Stimulated activated CD4-positive, alpha-beta T cell treated with anti-CD3 and anti-CD28 coated beads, Interleukin-1b, Interleukin-23, amount 100 ng/mL, for 24 hours (primary cell): ENCODE measurements at places on chromosomes 3 and 15.

DNA sequence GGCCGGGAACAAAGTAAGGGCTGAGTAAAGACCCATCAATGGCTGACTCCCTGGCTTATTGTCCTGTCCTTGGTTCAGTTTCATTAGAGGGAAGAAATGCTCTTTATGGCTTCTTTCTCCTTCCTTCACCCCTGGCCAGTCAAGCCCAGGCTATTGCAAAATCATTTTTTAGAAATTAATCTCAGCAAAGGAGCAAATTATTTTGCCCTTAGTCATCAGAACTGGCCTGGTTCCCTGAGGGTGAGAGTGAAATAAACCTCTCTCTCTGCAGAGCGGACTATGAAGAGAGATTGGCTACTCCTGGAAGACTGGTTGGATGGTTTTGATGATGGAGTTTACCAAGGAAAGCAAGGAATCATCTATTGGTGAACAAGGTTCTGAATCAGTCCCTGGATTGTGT, 52.7 kb upstream of the OXTR start:
- no peak for DNase-seq

DNA sequence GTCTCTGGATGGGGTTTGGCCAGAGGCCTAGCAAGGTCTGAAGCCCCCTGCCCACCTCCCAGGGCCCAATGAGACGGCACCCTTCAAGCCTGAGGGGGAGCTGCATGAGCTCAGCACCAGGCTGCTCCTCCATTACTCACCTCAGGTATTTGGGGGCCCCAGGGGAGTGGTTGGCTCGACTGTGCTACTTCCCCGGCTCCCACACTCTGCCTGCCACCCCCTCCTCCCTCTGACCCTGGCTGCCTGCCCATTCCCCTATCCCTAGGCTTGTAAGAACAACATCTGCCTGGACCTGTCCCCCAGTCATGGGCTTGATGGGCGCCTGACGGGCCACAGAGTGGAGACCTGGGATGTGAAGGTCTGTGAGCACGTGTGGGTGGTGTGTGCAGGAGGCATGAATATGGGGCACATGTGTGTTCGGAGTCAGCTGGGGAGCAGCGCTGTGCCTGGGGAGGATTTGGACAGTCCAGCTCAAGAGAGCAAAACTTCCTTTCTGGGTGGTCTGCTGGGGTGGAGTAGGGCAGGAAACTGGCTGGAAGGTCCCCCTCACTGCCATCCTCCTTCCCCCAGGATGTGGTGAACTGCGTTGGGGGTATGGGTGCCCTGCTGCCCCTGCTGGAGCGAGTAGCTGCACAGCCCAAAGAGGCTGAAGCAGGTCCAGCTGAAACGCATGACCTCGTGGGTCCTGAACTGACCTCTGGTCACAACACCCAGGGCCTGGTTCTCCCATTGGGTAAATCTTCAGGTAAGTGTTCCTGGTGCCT, 17.4 kb downstream of the NBEAL2 start:
- no peak for DNase-seq

DNA sequence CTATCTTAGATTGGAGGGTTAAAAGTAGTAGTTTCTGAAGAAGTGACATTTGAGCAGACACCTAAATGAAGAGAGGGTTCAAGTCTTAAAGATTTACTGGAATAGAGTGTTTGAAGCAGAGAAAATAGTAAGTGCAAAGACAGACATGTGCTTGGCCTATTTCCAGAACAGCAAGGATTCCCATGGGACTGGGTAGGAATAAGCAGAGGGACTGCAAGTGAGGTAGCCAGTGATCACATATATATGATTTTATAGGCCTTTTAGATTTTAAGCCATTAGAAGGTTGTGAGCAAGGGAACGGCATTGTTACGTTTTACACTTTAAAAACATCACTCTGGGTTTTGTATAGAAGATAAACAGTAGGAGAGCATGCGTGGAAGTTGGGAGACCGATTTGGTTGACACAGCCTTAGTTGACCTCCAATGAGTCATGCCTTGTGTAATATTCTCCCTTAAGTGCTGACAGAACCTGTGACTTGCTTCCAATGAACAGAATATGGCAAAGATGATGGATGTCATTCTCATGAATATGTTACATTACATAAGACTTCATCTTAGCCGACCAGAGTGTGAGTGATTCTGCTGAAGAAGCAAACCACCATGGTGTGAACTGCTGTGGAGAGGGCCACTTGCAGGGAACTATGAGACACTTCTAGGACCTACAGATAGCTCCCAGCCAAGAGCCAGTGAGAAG, 37.1 kb upstream of the SLC4A7 start:
- no peak for DNase-seq

GRCh38 chr3:147521646-147522045, 112.5 kb downstream of the ZIC1 start:
- DNase-seq, result no peak

DNA sequence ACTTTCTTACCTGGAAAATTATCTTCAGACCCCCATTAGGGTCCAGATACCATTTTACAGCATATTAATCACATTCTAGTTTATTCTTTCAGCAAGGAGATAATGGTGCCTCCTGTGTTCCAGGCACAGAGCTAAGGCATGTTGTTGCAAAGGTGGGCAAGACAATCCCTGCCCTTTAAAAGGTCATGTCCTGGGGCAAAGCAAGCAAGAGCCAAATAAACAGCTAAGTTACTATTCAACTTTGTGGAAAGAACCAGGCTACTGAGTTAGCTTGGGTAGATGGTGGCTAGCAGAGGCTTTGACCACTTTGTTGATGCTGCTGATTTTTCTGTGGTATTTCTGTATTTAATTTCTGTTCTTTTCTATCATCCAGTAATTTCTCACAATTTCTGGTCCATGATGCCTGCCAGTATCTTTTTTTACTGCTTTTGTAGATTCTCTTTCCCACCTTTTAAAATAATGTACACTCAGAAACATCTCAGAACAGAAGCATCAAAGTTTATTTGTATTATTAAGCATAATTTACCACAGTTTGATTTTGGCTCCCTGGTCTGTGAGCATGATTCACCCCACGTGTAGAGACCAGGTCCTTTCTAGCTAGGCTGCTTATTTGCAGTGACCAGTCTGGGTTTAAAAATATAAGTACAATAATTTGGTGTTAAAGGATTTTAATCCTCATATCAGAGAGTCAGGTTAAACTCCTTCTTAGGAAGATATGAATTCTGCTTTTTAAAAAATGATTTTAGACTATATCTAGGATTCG, 71.5 kb downstream of the LRRC28 start:
- DNase-seq, result no peak

DNA sequence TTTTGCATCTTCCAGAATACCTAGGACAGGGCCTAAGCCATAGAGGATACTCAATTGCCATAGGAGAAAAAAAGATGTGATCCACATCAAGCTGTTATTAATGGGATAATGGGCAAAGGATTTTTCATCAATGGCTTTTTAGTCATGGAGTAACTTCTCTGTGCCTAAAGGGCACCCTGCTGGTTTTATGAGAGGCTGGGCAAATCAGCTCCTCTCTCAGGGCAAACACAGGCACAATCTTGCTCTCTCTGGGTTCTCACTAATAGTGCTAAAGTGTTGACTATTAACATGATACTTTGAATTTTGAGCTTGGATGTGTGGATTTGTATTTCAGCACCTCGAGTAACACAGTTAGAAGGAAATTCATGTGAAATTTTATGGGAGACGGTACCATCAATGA, 67.6 kb downstream of the GHSR start:
- no peak for DNase-seq

- DNase-seq, result no peak
Measured at GRCh38 chr15:57003418-57003817, 85.0 kb downstream of the TCF12 start.

DNA sequence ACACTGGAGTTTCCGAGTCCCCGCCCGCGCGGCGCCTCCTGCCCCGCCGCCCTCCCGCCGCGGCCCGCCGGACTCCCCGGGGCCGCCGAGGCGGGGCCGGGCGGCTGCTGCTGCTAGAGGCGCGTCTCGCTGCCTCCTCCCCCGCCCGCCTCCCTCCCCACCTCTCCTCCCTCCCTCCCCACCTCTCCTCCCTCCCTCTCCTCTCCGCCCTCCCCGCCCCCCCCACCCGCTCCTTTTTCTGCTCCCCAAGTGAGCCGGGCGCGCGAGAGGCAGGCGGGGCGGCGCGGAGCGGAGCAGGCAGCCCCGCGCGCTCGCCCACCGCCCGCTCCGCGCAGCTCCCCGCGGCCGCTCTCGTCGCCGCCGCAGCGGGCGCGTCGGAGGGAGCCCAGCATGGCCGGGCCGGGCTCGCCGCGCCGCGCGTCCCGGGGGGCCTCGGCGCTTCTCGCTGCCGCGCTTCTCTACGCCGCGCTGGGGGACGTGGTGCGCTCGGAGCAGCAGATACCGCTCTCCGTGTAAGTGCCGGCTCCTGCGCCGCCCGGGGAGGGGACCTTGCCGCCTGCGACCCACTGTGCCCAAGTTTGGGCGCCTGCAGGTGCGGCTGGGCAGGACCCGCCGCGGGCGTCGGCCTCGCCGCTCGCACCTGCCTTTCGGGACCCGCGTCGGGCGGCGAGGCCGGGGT, at the start of gene CACNA2D3:
TSS of gene CACNA2D3 (plus strand) at position 229 of the 679 bp plus-strand sequence.
- DNase-seq, result no peak

DNA sequence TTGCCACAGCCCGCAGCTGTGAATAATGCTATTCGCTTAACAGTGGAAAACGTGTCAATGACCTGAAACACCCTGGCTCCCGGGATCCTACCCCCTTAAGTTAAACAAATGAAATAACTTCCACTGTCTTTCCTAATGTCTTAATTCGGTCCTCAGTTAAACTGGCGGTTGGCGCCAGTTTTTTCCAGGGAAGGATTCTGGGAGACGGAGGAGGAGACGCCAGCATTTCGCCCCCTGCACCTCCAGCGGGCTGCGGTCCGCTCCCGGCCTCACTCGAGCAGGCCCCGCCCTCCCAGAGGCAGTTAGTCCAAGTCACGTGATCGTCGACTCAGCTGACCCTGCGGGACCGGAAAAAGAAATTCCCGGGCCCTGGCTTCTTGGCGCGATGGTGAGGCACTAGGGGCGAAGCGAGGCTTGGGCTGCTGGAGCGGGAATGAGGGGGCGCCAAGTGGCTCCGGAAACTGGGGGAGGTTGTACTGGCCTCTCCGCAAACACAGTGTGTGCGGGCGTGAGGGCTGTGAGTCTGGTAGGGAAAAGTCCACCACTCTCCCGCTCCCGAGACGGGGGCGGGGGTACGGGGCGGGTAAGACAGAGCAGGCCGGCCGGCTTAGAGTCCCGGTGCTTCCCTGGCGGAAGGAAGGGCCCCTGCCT, at the start of gene COMMD4:
TSS of gene COMMD4 (plus strand) at position 359 of the 651 bp plus-strand sequence. CDS start at position 386, 27 bp downstream.
- DNase-seq, result peak; percentile 86

DNA sequence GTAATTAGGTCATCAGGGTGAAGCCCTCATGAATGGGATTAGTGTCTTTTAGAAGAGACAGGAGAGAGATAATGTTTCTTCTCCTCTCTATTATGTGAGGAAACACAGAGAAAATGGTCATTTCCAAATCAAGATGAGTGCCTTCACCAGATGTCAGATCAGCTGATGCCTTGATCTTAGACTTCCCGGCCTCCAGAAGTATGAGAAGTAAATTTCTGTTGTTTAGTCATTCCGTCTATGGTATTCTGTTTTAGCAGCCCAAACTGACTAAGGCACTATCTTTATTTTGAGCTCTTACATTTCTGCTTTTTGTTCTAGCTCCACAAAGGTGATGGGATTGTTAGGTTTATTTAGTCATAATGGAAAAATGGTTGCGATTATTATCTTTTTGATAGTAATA, 273.2 kb upstream of the GADL1 start:
- no peak for DNase-seq

DNA sequence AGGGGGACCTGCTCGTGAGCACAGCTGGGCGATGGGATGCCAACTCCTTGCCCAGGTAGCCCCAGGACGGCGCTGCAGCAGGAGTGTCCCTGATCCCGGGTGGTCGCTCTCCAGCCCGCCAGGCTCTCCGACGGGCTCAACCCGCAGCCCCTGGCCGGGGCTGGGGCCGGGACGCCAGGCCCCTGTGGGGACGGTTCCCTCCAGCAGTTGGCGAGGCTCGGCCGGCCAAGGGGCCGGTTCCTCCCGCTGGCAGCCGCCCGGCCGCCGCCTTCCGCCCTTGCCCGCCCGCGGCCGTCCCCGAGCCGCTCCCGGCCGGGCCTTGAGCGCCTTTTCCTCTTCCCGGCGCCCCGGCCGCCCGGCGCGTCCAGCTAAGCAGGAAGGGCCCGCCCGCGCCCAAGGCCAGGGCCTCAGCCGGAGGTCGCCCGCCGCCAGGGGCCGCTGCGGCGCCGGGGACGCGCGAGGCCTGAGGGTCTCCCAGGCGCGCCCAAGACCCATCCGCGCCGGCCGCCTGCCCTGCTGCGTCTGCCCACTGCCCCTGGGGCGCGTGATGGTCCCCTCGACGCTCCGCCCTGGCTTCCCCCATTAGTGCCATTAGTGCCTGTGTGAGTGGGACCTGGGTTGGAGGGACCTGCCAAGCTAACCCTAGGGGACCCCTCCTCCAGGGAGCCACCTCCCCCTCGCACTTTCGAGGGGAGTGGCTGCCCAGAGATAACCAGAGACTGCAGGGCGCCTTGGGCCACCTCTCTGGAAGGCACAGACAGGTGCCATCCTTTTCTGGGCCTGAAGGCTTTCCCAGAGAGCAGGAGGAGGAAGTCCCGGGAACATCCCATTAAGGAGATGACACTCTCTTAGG, 106.4 kb downstream of the FBLN2 start:
- DNase-seq, result no peak

- DNase-seq, result no peak
Measured at GRCh38 chr3:3636815-3637214, 162.4 kb upstream of the LRRN1 start.

GRCh38 chr3:43926055-43926454, 235.3 kb downstream of the ABHD5 start:
- no peak for DNase-seq

- DNase-seq, result no peak
Measured at GRCh38 chr15:40955930-40956540, 2.8 kb downstream of the CHAC1 start.

DNA sequence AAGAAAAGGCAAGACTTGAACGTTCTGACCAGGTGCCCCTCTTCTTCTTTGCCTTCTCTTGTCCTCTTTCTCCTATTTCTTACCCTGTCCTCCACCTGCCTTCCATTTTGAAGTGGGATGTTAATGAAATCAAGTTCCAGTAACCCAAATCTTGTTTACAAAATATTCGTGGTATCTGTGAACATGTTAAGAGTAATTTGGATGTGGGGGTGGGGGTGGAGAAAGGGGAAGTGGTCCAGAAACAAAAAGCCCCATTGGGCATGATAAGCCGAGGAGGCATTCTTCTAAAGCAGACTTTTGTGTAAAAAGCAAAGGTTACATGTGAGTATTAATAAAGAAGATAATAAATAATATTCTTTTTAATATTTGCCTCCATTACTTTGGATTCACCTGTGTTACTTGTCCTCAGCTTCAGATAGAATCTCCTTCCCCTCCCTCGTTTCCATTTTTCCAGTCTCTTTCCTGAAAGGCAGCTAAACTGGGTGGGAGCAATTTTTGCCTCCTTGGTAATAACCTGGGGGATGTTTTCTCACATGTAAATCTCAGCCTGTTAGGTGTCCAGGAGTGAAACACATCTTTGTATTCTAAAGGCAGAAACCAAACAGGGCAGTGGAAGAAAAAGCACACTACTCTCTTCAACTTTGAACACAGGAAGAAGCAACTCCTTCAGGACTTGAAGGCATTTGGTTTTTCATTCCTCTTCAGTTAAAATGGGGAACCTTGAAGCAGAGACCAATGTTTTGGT, 3.2 kb downstream of the CHST2 start:
- DNase-seq, result no peak

- no peak for DNase-seq
Measured at GRCh38 chr15:59160880-59161593, 45.6 kb upstream of the LDHAL6B start.
